Activated CD4-positive, alpha-beta memory T cell treated with anti-CD3 and anti-CD28 coated beads for 36 hours (primary cell): ENCODE measurements at places on chromosomes 4 and X. TPM values are rescaled to one million over a fixed set of nuclear protein-coding genes. Genes with fewer than 3 reads are reported as not detected.
A peak's percentile ranks its signal among the peaks of the same experiment; 100 is the strongest.

DNA sequence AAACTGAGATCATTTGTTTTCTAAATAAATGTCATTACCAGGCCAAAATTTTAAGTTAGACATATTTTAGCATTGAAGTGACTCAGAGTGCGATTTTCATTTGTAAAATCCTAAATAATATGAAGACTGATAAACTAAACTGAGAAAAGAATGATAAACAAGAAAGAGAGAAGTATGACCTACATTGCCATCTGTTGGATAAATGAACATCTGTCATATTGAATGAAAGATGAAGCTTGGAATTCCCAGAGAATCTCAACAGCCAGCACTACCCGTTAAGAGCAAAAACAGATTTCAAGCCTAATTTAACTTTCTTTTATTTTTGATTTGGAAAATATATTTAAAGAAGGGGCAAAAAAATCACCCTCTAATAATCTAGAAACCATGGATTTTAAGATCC, 591.0 kb upstream of the ATOH1 start:
- no peak overlapping the region for H3K4me3 ChIP-seq
- no peak for DNase-seq
- H3K4me1 ChIP-seq = no peaks in the 10 kb centered on the region

The PNMA3 gene
- total RNA-seq = 1.4 TPM

DNA sequence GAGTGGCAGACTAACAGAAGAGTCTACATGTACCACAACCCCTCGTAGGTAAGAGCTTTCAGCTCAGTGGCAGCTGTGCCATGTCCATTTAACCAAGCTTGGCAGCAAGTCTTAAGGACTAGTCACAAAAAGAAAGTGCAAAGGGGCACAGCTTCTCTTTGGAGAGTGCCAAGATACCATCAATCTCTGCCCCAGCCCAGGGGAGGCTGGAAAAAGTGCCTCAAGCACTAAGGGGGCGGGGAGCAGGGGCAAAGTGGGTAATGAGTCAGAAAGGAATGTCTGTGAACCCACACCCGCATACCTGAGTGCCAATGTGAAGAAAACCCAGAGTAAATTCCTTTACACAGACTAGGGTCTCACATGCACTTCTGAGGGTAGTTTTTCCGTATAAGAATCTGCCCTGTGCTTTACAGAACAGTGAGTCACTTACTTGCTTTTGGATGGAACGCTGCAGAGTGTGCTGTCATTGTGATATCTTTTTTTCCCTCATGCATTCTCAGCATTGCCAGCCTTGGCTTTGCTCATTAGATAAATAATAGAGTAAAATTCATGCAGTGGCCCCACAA, 219.8 kb downstream of the ZNF674 start:
- no peaks in the 10 kb centered on the region for H3K36me3 ChIP-seq
- peak overlapping the region; percentile 23 for H3K4me3 ChIP-seq
- H3K27me3 ChIP-seq = no peaks in the 10 kb centered on the region
- H3K27ac ChIP-seq = peak overlapping the region; percentile 79
- peaks cover 62% of the 10 kb centered on the region for H3K4me1 ChIP-seq

DNA sequence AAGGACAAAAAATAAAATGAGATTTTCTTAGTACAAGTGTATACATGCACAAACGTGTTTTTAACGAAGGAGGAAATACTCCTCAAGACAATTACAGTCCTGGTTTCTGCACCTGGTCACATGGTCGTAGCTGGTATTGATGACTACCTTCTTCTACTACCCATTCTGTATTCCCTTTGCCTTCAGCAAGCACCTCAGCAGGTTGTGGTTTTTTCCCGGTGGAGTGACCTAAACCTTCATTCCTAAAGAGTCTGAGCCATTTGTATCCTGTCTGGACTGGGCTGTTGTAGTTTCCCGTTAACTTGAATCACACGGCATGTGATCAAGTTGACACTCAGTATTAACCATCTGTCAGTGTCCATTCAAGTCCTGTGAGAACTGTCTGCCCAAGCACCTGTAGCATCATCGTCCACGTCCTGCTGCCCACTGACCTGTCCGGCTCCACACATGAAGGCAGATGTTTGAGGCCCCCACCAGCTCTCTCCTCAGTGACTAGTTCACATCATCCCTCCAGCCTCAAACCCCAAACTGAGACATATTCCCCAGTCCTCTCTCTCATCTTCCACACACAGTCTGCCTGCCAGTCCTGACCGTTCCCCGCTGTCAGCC, 31.1 kb upstream of the TBC1D14 start:
- H3K4me3 ChIP-seq = no peak overlapping the region
- H3K27ac ChIP-seq = no peak overlapping the region
- no peaks in the 10 kb centered on the region for H3K27me3 ChIP-seq
- peaks cover 35% of the 10 kb centered on the region for H3K36me3 ChIP-seq
- DNase-seq = no peak

DNA sequence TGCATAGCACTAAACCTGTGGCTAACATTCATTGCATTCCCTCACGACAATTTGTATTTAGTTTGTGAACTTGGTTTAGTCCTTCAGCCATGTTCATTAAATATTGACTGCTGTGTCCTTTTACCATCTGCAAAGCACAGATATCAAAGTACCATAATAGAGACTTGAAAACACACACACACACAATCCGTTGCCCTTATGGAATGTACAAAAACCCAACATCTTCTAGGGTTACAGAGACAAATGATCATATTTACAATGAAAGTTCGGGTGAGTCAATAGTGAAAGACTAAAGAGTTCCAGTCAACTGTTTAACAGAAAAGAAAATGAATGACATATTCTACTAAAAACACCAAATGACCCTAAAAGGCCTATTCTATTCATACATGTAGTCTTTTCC, 50.8 kb upstream of the TXK start:
- H3K4me1 ChIP-seq = no peaks in the 10 kb centered on the region
- H3K36me3 ChIP-seq = no peaks in the 10 kb centered on the region
- no peak for DNase-seq
- no peak overlapping the region for H3K4me3 ChIP-seq
- H3K27me3 ChIP-seq = no peaks in the 10 kb centered on the region

The TNIP3 gene
- 12.0 TPM for total RNA-seq

GRCh38 chr4:111854494-111855087, 290.7 kb upstream of the FAM241A start:
- H3K27me3 ChIP-seq = no peaks in the 10 kb centered on the region
- H3K27ac ChIP-seq = no peak overlapping the region
- H3K4me3 ChIP-seq = no peak overlapping the region

GRCh38 chr4:6419452-6420028, 52.9 kb downstream of the PPP2R2C start:
- no peak overlapping the region for H3K4me3 ChIP-seq
- no peaks in the 10 kb centered on the region for H3K36me3 ChIP-seq
- H3K27me3 ChIP-seq = peaks cover 14% of the 10 kb centered on the region
- no peak overlapping the region for H3K27ac ChIP-seq
- H3K4me1 ChIP-seq = no peaks in the 10 kb centered on the region

The CENPVL2 gene
- total RNA-seq = not detected

DNA sequence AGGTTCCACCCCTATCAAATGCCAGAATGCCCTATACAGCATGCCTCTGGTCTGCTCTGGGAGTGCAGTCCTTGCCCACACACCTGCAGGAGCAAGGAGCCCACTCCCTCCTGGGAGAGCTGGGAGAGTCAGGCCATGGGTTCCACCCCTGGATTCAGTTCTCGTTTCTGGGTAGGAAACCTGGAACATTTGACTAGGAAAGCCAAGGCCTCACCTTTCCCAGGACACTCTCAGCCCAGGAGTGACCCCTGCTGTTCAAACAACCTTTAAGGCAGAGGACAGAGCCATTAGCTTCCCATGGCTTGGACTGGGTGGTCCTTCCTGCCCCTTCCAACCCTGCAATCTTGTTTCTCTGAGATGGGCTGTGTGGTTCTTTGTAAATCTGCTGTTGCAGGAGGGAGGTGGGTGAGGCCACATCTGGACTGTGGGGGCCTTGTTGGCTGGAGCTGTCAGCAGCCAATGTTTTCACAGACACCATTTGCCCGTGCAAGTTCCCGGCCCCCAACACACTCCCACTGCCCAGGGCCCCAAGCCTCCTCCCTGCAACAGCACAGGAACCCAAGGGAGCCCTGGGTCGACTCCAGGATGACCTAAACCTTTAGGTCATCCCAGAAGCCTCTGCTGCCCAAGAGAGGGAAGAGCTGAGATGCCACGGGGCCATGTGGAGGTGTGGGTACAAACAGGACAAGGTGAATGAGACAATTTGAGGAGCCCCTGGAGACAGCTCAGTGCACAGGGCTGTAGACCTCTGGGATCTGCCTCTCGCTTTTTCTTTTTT, 104.4 kb downstream of the PJA1 start:
- H3K4me3 ChIP-seq = no peak overlapping the region
- H3K36me3 ChIP-seq = no peaks in the 10 kb centered on the region
- H3K4me1 ChIP-seq = no peaks in the 10 kb centered on the region
- H3K27ac ChIP-seq = no peak overlapping the region
- no peak for DNase-seq

DNA sequence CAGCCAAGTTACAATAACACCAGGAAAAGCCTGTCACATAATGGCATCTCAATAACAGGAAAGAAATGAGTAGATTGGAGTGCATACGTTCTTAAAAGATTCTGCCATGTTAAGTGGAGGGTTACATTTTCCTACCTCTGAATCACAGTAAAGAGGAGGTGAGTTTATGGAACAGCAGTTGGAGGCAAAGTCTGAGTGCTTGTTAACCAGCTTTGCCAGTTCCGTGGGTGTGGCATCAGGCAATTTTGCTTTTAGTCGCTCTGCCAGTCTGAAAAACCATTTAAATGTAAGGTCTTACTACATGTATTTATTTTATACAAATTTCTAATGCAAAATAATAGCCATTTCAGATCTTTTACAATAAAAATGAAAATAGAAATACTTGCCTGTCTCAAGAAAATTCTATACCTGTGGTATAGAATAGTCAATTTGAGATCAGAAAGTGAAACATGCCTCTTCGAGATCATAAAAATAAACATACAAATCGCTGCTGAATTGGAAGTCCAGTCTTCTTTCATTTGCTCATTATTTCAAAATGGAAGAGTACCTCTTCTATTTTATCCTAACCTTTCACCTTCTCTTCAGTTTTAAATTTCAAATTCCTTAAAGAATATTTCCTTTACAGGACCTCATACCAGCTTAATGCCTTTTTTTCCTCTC, 31.4 kb downstream of the GC start:
- no peak overlapping the region for H3K4me3 ChIP-seq
- no peak overlapping the region for H3K27ac ChIP-seq
- no peaks in the 10 kb centered on the region for H3K36me3 ChIP-seq

DNA sequence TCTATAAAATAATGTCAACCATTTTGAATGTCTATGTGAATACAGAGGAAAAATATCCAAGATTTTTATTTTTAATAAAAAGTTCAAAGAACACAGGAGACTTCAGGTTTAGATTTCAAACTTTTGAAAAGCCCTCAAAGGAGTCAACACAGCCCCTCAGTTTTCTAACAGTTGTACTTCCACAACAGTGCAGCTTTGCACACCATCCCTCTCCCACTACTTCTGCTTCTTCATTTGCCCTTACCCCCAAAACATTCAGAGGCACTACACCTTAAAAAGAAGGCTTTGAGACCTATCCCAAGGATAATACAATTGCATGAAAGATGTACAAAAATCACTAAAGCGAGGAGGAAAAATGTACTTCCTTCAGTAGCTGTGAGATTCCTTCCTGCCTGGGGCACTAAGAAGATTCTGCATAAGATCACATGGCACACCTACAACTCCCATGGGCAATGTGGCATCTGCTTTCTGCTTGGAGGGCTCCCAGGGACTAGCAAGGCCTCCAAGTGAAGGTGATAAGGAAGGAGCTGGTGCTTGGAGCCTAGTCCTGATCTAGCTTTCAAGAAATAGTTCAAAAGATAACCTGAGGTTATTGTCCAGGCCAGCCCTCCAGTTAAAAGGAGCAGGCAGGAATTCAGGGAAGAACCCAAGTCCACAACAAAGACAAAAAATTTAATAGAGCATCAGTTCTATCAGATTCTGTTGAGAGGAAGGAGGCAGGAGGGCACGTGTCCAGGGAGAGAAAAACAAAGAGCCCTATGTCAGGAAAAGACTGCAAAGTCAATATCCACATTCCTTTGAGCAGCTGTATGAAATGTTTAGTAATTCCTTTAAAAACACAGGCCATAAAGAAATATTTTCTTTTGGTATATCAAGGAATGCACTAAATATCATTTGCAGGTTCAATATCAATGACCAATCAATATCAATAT, 19.1 kb downstream of the ARAP2 start:
- no peak overlapping the region for H3K4me3 ChIP-seq
- no peak for DNase-seq
- H3K36me3 ChIP-seq = peaks cover 19% of the 10 kb centered on the region
- no peaks in the 10 kb centered on the region for H3K27me3 ChIP-seq
- no peak overlapping the region for H3K27ac ChIP-seq
- peaks cover 67% of the 10 kb centered on the region for H3K4me1 ChIP-seq

The GSPT2 gene
- 8.8 TPM for total RNA-seq

DNA sequence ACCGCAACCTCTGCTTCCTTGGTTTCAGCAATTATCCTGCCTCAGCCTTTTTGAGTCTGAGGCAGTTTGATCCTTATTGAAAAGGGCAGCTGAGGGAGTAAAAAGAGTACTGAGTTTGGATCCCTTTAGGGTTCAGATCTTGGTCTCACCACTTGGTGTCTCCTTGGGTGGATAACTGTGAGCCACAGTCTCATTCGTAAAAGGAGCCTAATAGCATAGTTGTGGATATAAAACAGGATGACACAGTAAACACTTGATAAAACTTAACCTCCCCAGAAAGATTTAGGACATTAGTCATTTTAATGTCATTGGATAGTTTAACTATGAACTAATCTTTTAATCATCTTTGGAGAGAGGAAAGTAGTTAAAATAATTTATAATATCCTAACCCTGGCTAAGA, 173.0 kb downstream of the ANK2 start:
- DNase-seq = no peak
- H3K27me3 ChIP-seq = peaks cover 2% of the 10 kb centered on the region
- no peaks in the 10 kb centered on the region for H3K36me3 ChIP-seq
- H3K27ac ChIP-seq = no peak overlapping the region
- no peak overlapping the region for H3K4me3 ChIP-seq

The ATP11C gene
- total RNA-seq = 11.5 TPM

DNA sequence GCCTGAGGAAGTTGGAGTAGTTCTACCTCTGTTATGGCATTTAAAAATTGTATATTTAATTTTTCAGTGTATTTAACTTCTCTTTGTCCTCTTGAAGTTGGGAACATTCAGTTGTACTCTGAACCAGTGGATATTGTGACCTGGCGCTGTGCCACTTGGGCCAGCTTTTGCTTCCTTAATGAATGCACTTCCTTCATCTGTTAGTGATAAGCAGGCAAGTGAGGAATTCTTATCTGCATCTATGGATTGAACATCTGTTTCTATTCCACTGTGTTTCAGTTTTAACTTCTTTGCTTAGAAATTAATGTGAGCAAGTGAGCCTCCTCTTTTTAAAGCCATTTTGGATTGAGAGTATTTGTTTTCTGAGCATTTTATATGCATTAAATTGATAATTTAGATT, 128.3 kb downstream of the UCHL1 start:
- no peaks in the 10 kb centered on the region for H3K4me1 ChIP-seq
- H3K27me3 ChIP-seq = no peaks in the 10 kb centered on the region
- no peak overlapping the region for H3K27ac ChIP-seq
- H3K36me3 ChIP-seq = no peaks in the 10 kb centered on the region

- H3K27ac ChIP-seq = peak overlapping the region; percentile 88
- H3K4me1 ChIP-seq = peaks cover 13% of the 10 kb centered on the region
- peak; percentile 24 for DNase-seq
Measured at GRCh38 chrX:15334561-15334960, 762 bp downstream of the PIGA start.
